ENCODE measurements at places on chromosomes 6 and 20.

DNA sequence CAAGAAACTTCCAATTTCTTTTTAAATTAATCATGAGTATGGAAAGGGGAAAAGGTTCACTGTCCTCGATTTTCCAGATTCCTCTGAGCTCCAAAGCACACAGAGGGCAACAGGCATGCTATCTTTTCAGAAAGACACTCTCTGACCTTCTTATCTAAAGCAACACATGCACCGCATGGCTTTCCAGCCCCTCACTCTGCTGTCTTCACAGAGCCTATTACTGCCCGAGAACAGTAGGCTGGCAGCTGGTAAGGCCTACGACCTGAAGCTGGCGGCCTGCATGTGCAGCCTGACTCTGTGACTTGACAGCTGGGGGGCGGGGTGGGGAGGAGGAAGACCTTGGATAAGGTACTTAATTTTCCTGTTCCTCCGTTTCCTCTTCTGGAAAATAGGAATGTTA, 86.3 kb downstream of the ELOVL4 start:
- no peak for DNase-seq

GRCh38 chr6:106886922-106887797, 87.4 kb downstream of the CD24 start:
- no peak for DNase-seq

GRCh38 chr6:24403501-24403824, 727 bp downstream of the MRS2 start:
- DNase-seq: no peak

GRCh38 chr6:43628393-43629103, 516 bp downstream of the GTPBP2 start:
- peak; percentile 75 for DNase-seq

GRCh38 chr6:43243664-43244321, 512 bp downstream of the TTBK1 start:
- DNase-seq: no peak

- no peak for DNase-seq
Measured at GRCh38 chr6:90083891-90084290, 189.6 kb downstream of the GJA10 start.

GRCh38 chr6:39923394-39923793, 10.9 kb downstream of the MOCS1 start:
- DNase-seq: no peak

DNA sequence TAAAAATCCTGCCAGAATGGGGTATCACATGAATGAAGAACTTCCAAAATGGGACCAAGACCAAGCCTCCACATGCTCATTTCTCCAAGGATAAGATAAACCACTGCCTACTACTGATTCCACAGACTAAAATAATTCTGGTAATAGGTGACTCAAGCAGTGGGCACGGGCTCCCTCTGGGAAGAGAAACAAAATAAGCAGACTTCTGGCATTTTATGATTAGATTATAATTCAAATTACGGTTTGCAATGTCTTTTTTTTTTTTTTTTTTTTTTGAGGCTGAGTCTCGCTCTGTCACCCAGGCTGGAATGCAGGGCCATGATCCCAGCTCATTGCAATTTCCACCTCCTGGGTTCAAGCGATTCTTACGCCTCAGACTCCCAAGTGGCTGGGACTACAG, 16.0 kb downstream of the UQCC1 start:
- DNase-seq: no peak

- no peak for DNase-seq
Measured at GRCh38 chr6:56101141-56101553, 146.2 kb downstream of the COL21A1 start.

DNA sequence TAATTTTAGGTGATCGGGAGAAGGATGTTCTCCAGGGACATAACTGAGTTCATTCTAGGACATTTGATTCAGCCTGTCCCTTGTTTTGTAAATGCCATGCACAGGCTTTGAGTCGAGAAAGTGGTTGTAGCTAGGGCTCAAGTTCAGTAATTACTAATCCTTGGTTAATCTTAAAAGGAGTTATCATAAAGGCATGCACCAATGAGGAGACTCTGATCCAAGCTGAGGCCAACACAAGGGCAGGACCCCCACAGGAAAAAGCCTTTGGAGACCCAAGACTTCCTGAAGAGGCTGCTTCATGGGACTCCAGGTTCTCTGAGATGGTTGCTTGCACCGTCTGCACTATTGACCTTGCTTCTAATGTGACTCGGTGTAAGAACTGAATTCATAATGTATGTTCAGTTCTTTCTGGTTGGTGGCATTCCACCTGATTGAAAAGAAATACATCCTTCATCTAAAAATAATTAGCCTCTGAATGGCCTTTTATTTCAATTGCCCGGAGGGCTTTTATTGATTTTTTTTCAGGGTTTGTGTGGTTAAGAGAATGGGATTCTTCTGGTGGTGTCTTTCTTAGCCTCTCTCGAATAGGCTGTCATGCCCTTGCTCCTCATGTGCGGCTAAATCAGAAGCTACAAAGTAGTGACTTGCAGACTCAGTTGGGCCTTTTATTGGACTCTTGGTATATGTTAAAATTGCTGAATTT, 201.7 kb upstream of the PLCB4 start:
- DNase-seq: no peak

DNA sequence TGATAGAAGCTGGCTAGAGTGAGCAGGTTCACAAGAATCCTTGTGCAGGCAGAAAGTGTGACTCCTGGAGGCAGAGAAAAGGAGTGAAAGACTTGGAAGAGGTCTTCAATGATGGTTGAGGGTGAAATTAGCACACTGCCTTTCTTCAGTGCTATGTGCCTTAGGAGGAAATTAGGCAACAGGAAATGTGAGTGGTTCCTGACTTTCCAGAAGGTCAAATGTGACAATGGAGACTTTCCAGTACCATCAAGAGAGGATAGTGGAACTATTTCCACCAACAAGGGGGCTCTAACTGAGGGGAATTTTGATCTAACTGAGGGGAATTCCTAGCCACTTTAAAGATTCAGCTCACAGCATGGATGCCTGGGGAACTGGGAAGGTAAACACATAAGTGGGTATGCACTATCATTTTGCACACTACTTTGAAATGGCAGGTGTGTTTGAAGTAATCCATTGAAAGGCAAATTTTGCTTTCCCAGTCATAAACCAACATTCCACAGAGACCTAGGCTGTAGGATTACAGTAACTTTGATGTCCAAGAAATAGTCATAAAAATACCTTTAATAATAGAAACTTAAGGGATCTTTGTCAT, 90.0 kb downstream of the PERP start:
- no peak for DNase-seq

- DNase-seq: no peak
Measured at GRCh38 chr6:5292154-5292553, 30.8 kb downstream of the FARS2 start.

GRCh38 chr6:28105245-28105639, 19.2 kb upstream of the ZSCAN16 start:
- no peak for DNase-seq

DNA sequence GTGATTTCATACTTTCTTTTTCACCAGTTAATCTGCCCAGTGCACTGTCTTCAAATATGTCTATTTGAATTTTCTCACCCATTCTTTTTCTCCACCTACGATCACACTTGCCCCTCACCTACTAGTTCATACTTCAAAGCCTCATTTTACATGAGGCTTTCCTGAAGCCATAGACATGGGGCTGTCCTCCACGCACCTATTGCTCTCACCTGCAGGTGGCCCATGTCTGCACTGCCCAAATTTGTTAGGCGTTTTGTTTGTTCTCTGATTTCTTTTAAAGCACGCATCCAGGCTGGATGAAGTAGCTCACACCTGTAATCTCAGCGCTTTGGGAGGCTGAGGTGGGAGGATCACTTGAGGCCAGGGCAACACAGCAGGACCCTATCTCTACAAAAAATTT, 106.8 kb upstream of the RIPOR2 start:
- no peak for DNase-seq

DNA sequence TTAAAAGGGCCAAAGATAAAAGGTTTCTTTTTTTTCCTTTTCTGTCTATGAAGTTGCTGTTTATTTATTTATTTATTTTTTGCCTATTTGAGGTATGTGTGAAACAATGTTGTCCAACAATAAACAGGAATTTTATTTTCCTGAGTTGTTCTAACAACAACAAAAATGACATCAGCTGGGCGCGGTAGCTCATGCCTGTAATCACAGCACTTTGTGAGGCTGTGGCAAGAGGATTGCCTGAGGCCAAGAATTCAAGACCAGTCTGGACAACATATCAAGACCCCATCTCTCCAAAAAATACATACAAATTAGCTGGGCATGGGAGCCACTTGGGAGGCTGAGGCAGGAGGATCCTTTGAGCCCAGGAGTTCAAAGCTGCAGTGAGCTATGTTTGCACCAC, 44.1 kb downstream of the MGME1 start:
- no peak for DNase-seq

DNA sequence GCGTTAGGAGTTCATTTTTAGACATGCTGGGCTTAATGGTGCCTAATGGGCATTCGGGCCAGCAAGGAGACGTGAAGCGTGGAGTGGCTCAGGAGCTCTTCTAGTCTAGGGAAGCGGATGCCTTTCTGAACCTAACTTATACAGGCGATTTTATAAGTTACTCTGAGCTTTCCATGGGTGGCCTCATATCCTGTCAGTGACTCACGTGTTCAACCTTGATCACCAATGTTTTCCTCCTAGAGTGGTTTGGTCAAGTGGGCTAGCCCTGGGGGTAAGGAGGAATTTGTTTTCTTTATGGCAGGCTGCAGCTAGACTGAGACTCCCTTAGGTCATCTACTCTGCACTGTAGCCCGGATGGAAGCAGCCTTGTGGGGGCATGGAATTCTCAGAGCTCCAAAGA, 52.1 kb downstream of the PLAGL1 start:
- DNase-seq: no peak

DNA sequence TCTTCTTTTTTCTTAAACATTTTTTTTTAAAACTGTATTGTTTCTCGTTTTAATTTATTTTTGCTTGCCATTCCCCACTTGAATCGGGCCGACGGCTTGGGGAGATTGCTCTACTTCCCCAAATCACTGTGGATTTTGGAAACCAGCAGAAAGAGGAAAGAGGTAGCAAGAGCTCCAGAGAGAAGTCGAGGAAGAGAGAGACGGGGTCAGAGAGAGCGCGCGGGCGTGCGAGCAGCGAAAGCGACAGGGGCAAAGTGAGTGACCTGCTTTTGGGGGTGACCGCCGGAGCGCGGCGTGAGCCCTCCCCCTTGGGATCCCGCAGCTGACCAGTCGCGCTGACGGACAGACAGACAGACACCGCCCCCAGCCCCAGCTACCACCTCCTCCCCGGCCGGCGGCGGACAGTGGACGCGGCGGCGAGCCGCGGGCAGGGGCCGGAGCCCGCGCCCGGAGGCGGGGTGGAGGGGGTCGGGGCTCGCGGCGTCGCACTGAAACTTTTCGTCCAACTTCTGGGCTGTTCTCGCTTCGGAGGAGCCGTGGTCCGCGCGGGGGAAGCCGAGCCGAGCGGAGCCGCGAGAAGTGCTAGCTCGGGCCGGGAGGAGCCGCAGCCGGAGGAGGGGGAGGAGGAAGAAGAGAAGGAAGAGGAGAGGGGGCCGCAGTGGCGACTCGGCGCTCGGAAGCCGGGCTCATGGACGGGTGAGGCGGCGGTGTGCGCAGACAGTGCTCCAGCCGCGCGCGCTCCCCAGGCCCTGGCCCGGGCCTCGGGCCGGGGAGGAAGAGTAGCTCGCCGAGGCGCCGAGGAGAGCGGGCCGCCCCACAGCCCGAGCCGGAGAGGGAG, 580 bp downstream of the VEGFA start:
- DNase-seq: peak; percentile 80

GRCh38 chr6:125370343-125370742, 68.6 kb upstream of the HDDC2 start:
- no peak for DNase-seq

DNA sequence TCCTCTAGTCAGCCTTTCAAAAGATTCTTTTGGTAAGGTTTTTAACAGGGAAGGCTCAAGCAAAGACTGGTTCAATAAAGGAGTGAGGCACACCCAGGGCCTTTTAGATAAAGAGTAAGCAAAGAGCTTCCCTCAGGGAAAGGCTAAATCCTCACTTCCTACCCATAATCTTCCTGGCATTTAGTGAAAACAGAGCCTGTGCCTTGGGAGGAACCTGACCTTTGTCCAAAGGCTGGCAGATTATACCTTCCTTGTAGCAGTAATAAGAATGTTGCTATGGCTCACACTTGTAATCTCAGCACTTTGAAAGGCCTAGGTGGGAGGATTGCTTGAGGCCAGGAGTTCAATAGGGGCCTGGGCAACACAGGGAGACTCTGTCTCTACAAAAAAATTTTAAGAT, 280.1 kb upstream of the PLCB4 start:
- DNase-seq: no peak

DNA sequence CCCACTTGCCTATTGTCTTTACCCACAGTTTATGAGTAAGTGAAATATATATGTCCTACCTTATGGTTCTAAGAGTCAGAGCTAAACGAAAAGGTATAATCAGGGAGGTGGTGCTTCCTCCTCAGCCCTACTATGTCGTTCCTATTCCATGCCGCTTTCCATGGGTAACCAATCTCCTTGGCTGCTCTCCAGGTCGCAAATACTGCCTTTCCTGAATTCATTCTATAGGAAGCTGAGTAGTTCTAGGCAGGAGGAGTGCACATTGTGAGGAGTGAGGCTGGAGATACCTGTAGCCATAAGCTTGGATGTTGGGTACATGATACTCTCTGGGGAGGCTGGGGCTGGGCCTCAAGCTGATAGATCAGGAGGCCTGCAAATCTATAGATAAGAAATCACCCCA, 5.8 kb downstream of the IL20RA start:
- no peak for DNase-seq

DNA sequence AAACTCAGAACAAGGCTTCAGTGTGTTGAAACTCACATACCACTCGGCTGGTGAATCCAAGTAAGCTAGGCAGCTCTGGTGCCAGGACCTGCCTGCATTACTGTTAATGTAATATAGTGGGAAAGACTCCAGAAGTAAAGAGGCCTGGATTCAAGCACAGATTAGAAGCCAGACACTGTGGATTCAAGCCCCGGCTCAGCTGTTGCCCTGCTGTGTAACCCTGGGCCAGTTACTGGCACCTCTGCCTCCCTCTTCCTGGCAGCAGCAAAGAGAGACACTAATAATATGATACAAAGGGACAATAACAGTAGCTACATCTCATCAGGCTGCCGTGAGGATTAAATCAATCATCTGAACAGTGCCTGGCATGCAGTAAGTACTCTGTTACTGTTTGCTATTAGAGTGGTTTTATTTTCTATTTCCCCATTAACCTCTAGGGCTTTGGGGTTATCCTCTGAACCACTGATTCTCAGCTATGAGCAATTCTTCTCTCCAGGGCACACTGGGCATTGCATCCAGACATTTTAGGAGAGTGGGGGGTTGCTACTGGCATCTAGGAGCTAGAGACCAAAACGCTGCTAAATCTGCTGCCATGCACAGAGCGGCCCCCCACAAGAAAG, 92.9 kb downstream of the ZMYND8 start:
- DNase-seq: no peak

- peak; percentile 29 for DNase-seq
Measured at GRCh38 chr20:36317675-36318074, 11.5 kb downstream of the DLGAP4 start.

DNA sequence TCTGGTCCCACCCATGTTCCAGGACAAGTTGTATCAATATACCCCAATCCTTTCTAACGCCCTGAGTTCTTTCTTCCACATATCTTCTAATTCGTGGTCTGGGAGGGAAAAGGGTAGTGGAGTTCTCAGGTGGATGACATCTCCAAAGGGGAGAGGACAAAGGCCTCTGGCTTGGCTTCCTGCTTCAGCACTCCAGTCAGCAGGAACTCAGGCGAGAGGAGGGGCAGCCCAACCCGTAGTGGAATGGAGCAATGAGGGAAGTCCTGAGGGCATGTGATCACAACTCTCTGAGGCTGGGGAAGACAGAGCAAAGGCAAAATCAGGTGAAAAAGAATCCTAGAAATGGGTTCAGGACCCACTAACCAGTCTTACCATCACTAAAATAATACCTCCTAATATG, 9.6 kb upstream of the NRM start:
- DNase-seq: no peak

- DNase-seq: no peak
Measured at GRCh38 chr20:40495956-40496355, 193.1 kb downstream of the MAFB start.
